ENCODE measurements at places on chromosomes 7 and 10.

GRCh38 chr7:1228545-1229201 lies 4.0 kb upstream of the UNCX start:
- DNase-seq = no peak

- DNase-seq = no peak
Measured at GRCh38 chr7:27179503-27180430, 5.3 kb downstream of the HOXA11 start.

DNA sequence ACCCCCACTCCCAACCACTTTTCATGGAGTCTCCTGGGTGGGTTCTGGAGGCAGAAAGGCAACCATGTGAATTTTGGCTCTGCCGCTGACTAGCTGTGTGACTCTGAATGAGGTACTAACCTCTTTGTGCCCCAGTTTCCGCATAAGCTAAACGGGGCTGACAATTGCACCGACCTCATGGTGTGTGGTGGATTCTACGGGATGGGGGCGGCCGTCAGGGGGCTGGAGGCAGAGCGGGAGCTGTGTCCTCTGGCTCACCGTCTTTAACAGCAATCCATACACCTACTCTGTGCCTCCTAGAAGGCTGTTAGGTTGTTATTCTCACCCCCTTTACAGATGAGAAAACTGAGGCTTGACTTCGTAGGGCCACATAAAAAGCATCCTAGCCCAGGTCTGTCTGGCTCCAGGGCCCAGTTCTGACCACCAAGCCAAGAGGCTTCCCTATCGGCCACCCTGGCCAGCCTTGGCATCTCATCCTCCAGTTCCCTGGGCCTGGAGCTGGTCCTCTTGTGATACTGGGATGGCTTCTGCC lies 4.3 kb upstream of the SLC29A3 start:
- no peak for DNase-seq

GRCh38 chr10:13496164-13496563 lies 32.6 kb downstream of the BEND7 start:
- no peak for DNase-seq

GRCh38 chr7:17130281-17131059 lies 168.0 kb upstream of the AHR start:
- DNase-seq = no peak

DNA sequence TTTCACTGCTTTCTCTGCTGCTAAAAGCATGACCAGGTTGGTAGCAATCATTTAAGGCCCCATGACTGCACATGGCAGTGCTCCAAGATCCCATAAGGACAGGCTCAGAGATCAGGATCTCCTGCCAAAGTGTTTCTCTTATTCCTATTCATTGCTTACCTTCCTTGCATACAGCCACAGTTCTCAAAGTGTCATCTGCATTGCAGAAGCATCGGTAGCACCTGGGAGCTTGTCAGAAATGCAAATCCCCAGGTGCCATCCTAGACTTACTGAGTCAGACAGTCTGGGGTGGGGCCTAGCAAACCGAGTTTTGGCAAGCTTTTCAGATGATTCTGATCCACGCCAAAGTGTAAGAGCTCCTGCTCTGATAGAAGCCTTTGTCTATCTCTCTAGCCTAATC lies 489.0 kb upstream of the AUTS2 start:
- DNase-seq = no peak

DNA sequence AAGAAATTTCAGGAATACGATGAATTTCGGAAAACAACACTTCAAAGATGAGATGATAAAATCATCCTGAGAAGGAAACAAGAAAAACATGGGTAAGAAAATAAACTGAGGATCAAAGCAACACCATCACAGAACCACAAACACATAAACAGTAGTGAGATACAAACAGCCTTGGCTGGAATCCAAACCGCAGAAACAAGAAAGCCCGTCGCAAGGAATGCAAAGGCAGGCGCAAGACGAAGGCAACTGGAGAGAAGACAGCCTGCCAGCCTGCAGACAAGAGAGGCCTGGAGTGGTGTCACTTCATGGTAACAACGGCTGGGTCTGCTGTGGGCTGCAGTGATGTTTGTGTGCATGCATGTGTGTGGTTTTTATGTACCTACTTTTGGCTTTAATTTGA lies 61.8 kb upstream of the DRGX start:
- no peak for DNase-seq

- no peak for DNase-seq
Measured at GRCh38 chr10:122190176-122190943, 80.7 kb upstream of the BTBD16 start.

- no peak for DNase-seq
Measured at GRCh38 chr10:129568583-129569344, 101.7 kb downstream of the MGMT start.

- no peak for DNase-seq
Measured at GRCh38 chr7:6530626-6531491, 20.4 kb downstream of the GRID2IP start.

- no peak for DNase-seq
Measured at GRCh38 chr7:23422384-23422783, 47.9 kb downstream of the IGF2BP3 start.

GRCh38 chr7:55234408-55234807 lies 130.7 kb upstream of the LANCL2 start:
- DNase-seq = no peak

All from thoracic aorta (tissue), 2 donors.